Islet precursor cell (in vitro differentiated cells): ENCODE measurements at places on chromosomes 11 and 22.

DNA sequence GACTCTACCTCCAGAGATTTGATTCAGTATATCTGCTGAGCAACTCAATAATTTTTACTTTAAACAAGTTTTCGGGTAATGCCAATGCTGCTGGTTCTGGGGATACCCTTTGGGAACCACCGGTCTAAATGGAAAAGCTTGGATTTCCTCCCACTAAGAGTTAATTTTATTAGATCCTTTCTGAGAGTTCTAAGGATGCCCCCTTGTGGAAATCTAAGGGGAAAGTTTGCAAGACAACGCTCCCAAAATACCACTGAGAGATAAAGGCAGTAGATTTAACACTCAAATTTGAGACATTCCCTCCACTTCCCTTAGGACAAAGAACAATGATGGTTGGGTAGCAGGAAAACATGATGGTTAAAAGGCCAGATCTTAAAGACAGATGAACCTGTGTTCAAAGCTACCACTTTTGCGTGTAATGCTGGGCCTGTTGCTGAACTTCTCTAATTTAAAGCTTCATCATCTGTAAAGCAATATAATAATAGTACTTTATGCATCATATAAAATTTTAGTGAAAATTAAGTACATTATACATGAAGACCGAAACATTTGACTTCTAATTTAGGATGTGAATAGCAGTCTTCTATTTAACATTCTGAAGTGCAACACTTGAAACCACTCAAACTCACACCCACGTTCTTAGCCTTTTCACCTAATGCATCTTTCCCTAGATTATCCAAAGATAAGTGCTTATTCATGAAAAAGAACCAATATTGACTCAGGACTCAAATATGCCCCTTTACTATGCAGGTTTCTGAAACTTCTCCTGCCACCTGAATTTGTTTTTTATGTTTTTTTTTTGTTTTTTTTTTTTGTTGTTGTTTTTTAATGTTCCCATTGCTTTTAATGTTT is 110.1 kb upstream of the LUZP2 start:
- DNase-seq: no peak

- DNase-seq: no peak
These were observed 103.3 kb upstream of the NNMT start for GRCh38 chr11:114192841-114193389.

GRCh38 chr11:103881584-103881983 is 154.9 kb upstream of the DDI1 start:
- DNase-seq: no peak

DNA sequence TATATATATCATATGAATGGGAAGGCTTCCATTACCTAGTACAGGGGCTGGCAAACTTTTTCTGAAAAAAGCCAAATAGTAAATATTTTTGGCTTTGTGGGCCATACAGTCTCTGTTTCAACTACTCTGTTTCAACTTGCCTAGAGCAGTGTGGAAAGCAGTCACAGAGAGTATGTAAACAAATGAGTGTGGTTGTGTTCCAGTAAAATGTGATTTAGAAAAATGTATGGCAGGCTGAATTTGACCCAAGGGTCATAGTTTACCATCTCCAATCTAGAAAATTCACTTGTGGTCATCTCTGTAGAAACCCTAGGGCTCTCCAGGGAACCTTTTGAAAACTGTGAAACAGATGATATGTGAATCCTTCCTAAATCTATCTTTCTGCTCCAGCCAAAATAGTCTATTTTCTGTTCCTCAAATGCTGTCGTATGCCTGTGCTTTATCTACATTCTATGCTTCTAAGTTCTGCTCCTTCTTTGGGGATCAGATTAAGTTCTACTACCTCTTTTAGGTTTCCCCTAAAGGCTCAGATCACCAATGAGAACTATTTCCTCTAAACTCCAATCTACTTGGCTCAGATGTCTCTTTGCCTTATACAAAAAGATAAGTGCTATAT is 356.2 kb downstream of the METTL15 start:
- DNase-seq: no peak

- no peak for DNase-seq
These were observed 9.3 kb upstream of the PDGFB start for GRCh38 chr22:39254122-39254521.

- DNase-seq: no peak
These were observed 990.5 kb downstream of the OPCML start for GRCh38 chr11:132541794-132542193.

GRCh38 chr11:95727620-95728019 is 62.0 kb downstream of the FAM76B start:
- no peak for DNase-seq

- no peak for DNase-seq
These were observed 6.0 kb downstream of the BMAL1 start for GRCh38 chr11:13283636-13284035.
